H54 (cell line): ENCODE measurements at places on chromosomes 11 and 22.

GRCh38 chr11:77253690-77254089, 47.8 kb downstream of the GDPD4 start:
- no peak for DNase-seq

GRCh38 chr11:95831198-95831883, 41.0 kb downstream of the CEP57 start:
- DNase-seq: no peak

DNA sequence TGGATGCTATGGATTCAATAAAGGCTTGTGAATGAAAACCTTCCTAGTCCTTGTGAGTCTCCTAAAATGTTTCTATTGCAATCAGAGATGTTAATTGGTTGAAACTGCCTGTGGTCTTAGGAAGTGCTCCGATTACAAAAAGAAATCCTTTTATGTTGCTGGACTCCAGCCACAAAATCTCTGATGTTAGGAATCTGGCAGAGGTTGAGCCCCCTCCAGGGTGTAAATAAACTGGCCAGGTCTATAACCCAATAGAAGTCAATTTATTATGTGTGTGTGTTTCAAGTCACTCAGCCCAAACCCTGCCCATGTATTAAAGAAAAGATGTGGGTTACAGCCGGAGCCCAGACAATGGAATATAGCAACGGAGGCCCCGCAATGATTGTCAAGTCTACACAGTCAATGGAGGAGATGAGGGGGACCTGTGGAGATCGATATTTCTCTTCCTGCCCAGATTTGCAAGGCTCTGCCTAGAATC, 218.1 kb upstream of the SORL1-AS1 start:
- no peak for DNase-seq

- no peak for DNase-seq
These were observed 11.3 kb upstream of the ADORA2A start for GRCh38 chr22:24416095-24416494.

- no peak for DNase-seq
These were observed 1.2 kb upstream of the CEP126 start for GRCh38 chr11:101913656-101914055.
